Renal cortex interstitium (tissue), 15 donors: ENCODE measurements at places on chromosomes 11 and 22. TPM values are rescaled to one million over a fixed set of nuclear protein-coding genes. Genes with fewer than 3 reads are reported as not detected.

CHRM4 gene
- 0.24 TPM for polyA plus RNA-seq

ADAMTS15 gene
- 66.0 TPM for polyA plus RNA-seq

OR5AS1 gene
- polyA plus RNA-seq, result 0.06 TPM

WBP2NL gene
- polyA plus RNA-seq, result 7.4 TPM

ABCG4 gene
- polyA plus RNA-seq, result 1.2 TPM

ZBTB16 gene
- 1.4 TPM for polyA plus RNA-seq

DNHD1 gene
- polyA plus RNA-seq, result 7.3 TPM

NAALADL1 gene
- polyA plus RNA-seq, result 14.5 TPM

GTSE1 gene
- 19.3 TPM for polyA plus RNA-seq

PNPLA3 gene
- 2.0 TPM for polyA plus RNA-seq

ZP1 gene
- polyA plus RNA-seq, result not detected

OR4A16 gene
- polyA plus RNA-seq, result not detected

PTPRCAP gene
- polyA plus RNA-seq, result 2.4 TPM

CD3G gene
- polyA plus RNA-seq, result 0.07 TPM

NAALAD2 gene
- polyA plus RNA-seq, result 23.8 TPM

GLYAT gene
- 192 TPM for polyA plus RNA-seq

C22orf23 gene
- 5.5 TPM for polyA plus RNA-seq

OR56A1 gene
- not detected for polyA plus RNA-seq

TRIM49D1 gene
- polyA plus RNA-seq, result not detected

MYBPC3 gene
- polyA plus RNA-seq, result 0.14 TPM

PRDM11 gene
- 21.4 TPM for polyA plus RNA-seq

PYGM gene
- 2.1 TPM for polyA plus RNA-seq

PKDREJ gene
- polyA plus RNA-seq, result 0.45 TPM

IMMP1L gene
- 45.4 TPM for polyA plus RNA-seq

KDELR3 gene
- 9.3 TPM for polyA plus RNA-seq

CRYAB gene
- 81.1 TPM for polyA plus RNA-seq

PARVG gene
- 2.4 TPM for polyA plus RNA-seq

CHRNA10 gene
- polyA plus RNA-seq, result 1.6 TPM

IGF2 gene
- polyA plus RNA-seq, result 714 TPM

LRRN4CL gene
- 1.1 TPM for polyA plus RNA-seq

AIFM3 gene
- 0.47 TPM for polyA plus RNA-seq

CAT gene
- 159 TPM for polyA plus RNA-seq

FAM181B gene
- 2.6 TPM for polyA plus RNA-seq

OR8I2 gene
- not detected for polyA plus RNA-seq

RRAS2 gene
- 48.8 TPM for polyA plus RNA-seq

PLA2G6 gene
- 81.8 TPM for polyA plus RNA-seq

CCDC157 gene
- 10.1 TPM for polyA plus RNA-seq

DCDC1 gene
- polyA plus RNA-seq, result 3.3 TPM

SCGB1C1 gene
- 0.48 TPM for polyA plus RNA-seq

MYEOV gene
- polyA plus RNA-seq, result 5.1 TPM

FBLN1 gene
- polyA plus RNA-seq, result 152 TPM

SULT4A1 gene
- polyA plus RNA-seq, result 2.9 TPM

GRM5 gene
- 0.19 TPM for polyA plus RNA-seq

ATM gene
- 82.1 TPM for polyA plus RNA-seq

TMEM191C gene
- 1.2 TPM for polyA plus RNA-seq

NRXN2 gene
- 23.4 TPM for polyA plus RNA-seq

QSER1 gene
- 40.6 TPM for polyA plus RNA-seq
